Left lung (tissue), 14 donors: ENCODE measurements at places on chromosomes 13 and 19.

DNA sequence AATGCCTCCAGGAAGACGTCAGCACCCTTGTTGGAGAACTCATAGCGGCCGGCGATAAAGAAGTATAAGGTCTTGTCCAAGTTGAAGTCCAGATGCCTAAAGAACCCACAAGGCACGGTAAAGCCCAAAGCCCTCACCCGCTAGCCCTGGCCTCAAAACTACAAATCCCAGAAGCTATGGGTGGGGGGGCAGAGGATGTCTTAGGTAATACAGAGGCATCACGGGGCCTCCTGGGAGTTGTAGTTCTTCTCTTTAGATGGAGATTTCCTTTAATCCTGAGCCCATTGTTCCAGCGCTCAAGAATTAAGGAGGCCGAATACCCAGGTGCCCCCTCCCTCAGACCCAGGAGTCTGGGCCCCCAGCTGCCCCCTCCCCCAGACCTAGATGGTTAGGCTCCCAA, 10.8 kb downstream of the GYS1 start:
- no peak for DNase-seq

DNA sequence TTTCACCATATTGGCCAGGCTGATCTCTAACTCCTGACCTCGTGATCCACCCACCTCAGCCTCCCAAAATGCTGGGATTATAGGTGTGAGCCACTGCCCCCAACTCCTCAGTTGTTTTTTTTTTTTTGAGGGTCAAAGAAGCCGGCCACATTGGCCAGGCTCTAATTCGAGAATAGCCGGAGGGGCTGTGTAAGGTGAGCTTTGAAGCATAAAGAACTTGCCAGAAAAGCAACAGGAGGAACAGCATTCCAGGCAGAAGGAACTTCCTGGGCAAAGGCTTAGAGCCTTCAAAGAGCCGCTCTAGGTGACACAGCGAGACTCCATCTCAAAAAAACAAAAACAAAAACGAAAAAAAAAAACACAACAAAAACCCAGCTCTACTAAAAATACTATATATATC, 1.2 kb upstream of the BABAM1 start:
- DNase-seq = no peak

- DNase-seq = no peak
Measured at GRCh38 chr19:27993619-27994570, 1219.1 kb downstream of the UQCRFS1 start.

GRCh38 chr13:80931766-80932165, 590.8 kb upstream of the SPRY2 start:
- no peak for DNase-seq

DNA sequence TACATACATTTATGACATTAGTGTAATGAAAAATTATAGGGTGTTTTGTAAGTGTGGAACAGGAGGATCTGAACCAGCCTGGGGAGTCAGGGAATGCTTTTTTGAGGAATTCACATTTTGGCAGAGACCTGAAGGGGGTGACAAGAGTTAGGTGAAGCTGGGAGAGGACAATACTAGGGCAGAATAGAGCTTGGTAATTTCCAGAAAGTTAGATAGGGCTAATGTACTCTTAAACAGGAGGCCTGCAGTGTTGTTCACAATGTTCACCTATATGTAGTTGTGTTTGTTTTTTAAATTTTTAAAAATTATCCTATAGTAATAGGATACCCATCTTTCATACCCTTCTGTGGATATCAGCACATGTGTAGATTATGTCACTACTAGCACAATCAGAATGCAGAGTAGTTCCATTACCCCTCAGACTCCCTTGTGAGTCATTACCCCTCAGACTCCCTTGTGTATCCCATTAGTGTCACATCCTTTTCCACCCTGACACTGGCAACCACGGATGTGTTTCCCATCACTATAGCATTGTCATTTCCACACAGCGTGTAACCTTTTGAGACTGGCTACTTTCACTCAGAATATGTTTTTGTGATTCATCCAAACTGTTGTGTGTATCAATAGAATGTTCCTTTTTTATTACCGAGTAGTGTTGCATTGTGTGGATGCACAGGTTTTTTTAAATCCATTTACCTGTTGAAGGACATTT, 43.1 kb downstream of the PCCA start:
- DNase-seq = no peak

DNA sequence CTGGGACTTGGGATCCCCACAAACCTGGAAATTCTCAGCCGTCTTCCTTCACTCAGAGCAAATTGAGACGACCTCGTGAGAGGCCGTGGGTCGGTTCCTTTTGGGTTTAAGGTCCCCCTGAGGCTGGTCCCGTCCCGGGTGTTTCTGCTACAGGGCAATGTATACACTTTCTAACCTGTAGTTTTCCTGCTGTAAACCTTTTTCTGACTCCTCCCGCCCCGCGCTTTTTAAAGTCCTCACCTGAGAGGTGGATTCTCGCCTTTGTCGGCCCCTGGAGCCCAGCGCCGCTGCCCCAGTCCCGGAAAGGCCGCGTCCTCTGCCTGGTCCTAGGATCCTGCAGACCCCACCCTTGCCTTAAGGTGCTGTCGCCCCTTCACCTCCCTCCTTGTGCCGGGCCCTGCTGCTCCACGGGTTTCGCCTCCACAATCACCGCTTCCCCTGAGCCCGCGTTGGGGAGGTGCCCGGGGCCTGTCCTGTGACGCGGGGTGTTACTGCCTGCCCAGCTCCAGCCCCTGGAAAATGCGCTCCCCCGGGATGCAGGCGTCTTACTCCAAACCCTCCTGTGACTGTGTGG, 391 bp downstream of the ZNF761 start:
- peak; percentile 9 for DNase-seq

DNA sequence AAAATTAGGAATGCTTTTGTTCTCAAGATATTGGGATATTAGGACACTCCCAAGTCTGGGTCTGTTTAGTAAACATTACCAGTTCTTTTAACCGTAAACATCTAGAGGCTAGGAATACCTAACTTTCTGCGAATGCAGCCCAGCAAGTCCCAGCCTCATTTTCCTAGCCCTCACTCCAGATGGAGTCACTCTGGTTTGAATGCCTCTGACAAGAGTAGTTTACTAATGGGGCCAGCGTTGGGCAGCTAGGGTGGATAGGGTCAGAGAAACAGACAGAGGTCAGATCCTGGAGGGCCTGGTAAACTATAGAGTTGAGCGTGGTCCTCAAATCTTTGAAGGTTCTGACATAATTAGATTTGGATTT, 53.6 kb downstream of the WDFY2 start:
- DNase-seq = no peak

DNA sequence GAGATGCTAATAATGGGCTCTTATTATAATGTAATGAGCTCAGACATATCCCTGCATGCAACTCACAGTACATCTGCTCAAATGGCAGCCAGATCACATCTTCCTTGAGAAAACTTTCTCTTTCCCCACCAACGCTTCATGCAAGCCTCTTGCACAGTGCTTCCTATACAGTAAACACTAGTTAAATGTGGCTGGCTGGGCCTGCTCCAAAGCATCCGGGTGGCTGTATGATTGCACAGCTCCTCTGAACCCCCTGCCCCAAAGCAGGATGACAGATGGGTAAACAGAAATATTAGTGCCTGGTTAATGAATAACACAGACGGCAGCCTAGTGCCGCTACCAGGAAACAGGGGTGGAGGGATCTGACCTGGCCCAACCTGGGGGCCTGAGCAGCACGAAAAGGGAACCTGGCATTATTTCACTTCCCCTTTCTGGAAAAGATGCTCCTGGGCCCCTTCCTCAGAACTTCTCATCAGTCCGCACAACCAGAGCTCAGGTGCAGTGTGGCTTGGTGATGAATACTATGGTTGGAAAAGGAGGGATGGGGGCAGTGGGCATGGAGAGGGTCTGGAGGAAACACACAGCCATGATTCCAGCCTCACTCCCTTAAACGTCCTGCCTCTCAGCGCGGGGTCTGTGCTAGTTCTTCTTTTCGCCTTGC, 10.8 kb downstream of the FFAR2 start:
- DNase-seq = peak; percentile 92

DNA sequence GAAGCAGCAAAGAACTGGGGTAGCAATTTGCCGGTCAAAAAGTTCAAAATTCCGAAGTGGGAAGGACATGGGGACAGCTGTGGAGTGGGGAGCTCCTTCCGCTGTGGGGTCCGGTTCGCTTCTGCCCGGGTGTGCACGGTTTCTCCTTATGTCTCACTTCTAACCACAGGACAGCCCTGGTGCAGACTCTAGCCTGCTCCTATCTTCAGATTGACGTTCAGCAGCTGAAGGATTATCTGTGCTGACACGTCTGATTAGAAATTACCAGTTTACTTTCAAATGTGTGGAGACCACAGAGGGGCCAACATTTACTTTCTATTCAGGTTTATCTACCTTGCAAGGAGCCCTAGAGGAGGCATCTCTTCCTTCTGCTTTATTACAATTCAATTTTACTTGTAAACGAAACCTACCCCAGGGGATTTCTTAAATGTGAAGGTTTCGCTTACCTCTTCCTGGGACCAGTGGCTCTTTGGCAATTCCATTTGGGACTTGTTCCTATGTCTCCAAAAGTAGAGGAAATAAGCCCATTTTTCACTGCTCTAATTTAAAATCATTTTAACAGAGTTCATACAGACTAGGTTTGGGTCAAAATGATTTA, 27.3 kb downstream of the LHFPL6 start:
- no peak for DNase-seq

- peak; percentile 84 for DNase-seq
Measured at GRCh38 chr19:34254698-34255432, 511 bp downstream of the GARRE1 start.
